ENCODE measurements at places on chromosomes 2 and 18.
A peak's percentile ranks its signal among the peaks of the same experiment; 100 is the strongest.

- no peak for DNase-seq
Observed at GRCh38 chr2:240574386-240575100, 6.3 kb downstream of the RNPEPL1 start.

DNA sequence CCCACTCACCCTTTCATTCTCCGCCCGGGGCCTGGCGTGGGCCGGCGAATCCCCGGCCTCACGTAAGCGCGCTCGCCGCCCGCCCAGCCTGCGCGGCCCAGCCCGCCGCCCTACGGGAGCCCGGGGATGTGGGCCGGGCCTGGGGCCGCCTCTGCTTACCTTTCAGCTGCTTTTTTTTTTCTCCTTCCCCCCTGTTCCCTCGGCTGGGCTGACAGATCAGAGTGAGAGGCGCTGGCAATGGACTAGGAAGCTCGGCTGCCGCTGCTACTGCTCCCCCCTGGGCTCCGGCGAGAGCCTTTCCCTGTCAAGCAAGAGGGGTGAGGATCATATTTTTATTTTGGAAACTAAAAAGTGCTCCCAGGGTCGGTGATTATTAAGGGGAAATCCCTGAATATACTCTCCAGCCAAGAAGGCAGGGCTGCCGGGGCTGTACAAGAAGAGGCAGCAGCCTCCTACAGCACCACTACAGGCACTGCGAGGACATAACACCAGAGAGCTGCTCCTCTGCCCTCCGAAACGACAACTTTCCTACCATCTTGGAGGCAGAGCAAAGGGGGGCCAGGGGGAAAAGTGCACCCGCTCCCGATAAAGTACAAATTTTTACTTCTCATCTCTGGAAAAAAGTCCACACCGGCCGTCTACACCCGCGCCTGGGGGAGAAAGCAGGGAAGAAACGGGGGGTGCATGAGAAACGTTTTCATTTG lies at the start of gene INO80D:
TSS of gene INO80D (minus strand) at position 433 of the 704 bp plus-strand sequence. CDS start 23,158 bp downstream, outside the sequence.
- peak; percentile 79 for DNase-seq

DNA sequence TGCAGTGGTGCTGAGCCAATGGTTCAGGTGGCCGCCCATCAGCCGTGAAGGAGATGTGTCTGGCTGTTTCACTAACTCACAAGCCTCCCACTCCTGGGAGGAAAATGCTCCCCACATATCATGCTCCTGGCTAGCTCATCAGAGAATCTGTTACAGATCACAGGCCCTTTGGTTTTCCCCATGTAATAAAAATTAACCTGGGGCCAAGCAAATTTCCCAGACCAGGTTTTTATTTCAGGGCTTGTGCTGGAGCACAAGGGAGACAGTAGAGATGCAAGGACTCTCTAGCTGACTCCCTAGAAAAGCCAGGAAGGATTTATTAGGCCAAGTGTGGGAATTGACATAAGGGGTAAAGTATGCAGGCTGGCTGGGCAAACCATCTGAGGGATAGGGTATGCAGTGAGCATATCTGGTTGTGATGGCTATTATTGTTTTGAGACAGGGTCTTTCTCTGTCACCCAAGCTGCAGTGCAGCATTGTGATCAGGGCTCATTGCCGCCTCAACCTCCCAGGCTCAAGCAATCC lies 40.6 kb upstream of the CCBE1 start:
- DNase-seq = no peak

- no peak for DNase-seq
Observed at GRCh38 chr2:138180692-138181386, 216.6 kb downstream of the HNMT start.

GRCh38 chr18:52903857-52904256 lies 563.9 kb downstream of the DCC start:
- DNase-seq = no peak

GRCh38 chr18:6203791-6204190 lies 210.9 kb downstream of the L3MBTL4 start:
- no peak for DNase-seq

GRCh38 chr2:127146820-127147502 lies 40.0 kb upstream of the BIN1 start:
- DNase-seq = no peak

GRCh38 chr2:139825726-139826125 lies 1045.5 kb upstream of the NXPH2 start:
- DNase-seq = no peak

DNA sequence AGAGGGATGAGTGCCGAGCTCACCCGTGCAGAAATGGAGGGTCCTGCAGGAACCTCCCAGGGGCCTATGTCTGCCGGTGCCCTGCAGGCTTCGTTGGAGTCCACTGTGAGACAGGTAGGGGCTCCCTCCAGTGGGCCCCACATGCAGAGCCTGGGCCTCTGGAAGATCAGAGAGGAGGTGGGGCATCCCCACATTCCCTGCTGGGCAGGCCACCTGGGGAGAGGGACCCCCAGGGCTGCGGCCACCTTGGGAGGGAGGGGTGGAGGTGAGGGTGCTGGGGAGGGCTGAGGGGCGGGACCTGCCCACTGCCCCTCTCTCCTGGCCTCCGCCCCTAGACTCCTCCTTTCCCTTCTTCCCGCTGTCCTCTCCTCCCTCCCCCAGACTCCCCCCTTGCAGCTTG lies 38.5 kb downstream of the MTERF4 start:
- DNase-seq = no peak
